ENCODE measurements at places on chromosomes 16 and 17.

- DNase-seq: no peak
Measured at GRCh38 chr17:71446645-71447437, 674.0 kb upstream of the SOX9 start.

GRCh38 chr17:34996422-34997285 is 16.3 kb downstream of the LIG3 start:
- DNase-seq: no peak

- no peak for DNase-seq
Measured at GRCh38 chr16:11207646-11208045, 48.4 kb downstream of the SOCS1 start.

DNA sequence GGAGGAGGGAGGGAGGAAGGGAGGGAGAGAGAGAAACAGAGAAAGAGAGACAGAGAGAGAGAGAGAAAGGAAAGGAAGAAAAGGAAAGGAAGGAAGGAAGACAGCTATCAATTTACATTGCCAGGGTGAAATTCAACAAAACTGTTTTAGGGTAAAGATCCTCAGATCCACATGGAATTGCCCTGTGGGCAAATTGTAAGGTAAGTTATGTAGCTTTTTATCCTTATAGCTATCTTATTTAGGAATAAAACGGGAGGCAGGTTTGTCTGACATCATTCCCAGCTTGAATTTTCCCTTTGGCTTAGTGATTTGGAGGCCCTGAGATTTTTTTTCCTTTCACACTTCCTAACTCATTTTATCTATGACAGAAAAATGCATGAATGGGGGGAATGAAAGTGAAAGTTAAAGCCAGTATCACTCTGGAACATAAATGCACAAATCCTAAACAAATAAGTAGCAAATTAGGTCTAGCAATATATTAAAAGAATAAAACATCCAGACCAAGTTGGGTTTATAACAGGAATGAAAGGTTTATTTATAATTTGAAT is 3.4 kb upstream of the UQCRC2 start:
- no peak for DNase-seq

DNA sequence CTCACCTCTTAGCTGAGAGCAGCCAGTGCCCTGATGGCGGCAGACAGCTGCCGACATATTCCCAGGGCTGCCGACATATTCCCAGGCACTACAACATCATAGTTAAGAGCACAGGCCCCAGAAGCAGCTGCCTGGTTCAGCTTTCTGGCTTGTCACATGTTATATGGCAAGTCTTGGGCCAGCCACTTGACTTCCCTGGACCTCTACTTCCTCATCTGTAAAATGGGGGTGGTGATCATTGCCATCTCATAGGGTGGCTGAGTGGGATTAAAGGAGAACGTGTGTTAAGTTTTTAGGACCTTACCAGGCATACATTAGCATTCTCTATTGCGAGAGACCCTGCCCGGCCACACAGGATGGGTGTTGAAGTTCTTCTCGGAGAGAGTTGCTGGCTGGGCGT is 19.1 kb downstream of the CDIPT start:
- no peak for DNase-seq

DNA sequence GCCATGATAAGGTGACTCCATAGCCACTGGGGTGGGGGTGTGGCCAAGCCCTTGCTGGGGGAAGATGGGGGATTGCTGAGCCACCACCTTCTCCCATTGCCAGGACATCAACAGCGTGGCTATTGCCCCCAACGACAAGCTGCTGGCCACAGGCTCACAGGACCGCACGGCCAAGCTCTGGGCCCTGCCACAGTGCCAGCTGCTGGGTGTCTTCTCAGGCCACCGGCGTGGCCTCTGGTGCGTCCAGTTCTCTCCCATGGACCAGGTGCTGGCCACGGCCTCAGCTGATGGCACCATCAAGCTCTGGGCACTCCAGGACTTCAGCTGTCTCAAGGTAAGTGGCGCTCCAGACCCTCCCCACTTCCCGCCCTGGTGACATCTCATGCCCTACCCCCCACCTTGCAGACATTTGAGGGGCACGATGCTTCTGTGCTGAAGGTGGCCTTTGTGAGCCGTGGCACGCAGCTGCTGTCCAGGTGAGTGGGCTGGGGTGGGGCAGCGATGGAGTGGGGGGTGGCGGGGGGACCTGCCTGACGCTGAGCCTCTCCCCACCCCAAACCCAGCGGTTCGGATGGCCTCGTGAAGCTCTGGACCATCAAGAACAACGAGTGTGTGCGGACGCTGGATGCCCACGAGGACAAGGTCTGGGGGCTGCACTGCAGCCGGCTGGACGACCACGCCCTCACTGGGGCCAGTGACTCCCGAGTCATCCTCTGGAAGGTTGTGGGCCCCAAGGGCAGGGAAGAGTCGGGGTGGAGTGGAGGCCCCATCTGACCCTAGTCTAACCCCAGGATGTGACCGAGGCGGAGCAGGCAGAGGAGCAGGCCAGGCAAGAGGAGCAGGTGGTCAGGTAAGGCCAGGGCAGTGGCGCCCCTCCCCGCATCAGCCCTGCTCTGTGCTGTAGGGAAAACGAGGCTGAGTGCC is 4.1 kb downstream of the NOXO1 start:
- DNase-seq: no peak

- no peak for DNase-seq
Measured at GRCh38 chr16:85650844-85651628, 37.7 kb downstream of the GINS2 start.

GRCh38 chr17:51741458-51741857 is 417.1 kb downstream of the CA10 start:
- DNase-seq: no peak

DNA sequence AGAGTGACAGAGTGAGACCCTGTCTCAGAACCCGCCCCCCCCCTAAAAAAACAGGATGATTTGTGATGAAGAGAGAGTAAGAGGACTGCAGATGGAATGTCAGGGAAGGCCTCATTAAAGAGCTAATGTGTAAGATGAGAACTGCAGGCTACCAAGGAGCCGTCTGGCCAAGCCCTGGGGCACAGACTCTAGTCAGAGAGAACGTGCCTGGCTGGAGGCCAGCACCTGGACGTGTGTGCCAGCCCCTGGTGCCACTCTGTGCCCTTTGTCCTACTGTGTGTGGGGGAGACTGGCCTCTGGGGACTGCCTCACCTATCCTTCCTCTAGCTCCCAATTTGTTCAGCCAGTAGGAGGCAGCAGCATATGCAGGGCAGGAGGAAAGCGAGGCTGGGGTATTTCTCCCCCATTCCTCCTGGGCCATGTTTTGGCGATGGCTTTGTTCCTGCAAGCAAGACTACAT is 37.1 kb downstream of the KNOP1 start:
- DNase-seq: no peak
